ENCODE measurements at places on chromosomes 2 and 18.

DNA sequence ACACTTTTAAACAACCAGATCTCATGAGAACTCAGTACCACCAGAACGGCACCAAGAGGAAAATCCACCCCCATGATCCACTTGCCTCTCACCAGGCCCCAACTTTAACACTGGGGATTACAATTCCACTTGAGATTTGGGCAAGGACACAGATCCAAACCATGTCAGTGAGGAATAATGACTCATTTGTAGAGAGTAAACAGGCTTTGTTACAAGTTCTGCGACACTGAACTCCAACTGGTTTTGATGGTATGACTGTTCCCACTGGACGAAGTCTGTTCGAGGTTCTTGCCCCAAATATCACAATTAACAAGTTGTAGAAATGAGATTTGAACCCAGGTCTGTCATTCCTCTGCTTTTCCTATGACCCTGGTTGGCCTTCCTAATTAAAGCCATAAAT is 718.1 kb upstream of the ID2 start:
- no peak for DNase-seq

GRCh38 chr2:43020990-43021669 is 205.3 kb downstream of the ZFP36L2 start:
- DNase-seq = no peak

- no peak for DNase-seq
These were observed 18.4 kb downstream of the NCK2 start for GRCh38 chr2:105763076-105763475.

DNA sequence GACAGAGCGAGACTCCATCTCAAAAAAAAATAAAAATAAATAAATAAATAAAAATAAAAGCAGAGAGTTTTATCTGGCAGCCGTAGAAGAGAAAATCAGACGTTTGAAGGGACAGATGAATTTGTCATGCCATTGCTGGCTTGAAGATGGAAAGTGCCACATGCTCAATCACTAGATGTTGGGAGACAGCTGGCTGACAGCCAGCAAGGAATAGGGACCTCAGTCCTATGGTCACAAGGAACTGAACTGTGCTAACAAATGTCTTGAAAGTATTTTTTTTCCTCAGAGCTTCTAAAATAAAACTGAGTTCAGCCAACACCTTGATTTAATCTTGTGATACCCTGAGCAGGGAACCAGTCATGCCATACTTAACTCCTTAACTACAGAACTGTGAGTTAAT is 65.4 kb downstream of the DTNA start:
- DNase-seq = no peak

GRCh38 chr2:84486441-84487115 is 27.5 kb upstream of the SUCLG1 start:
- no peak for DNase-seq

DNA sequence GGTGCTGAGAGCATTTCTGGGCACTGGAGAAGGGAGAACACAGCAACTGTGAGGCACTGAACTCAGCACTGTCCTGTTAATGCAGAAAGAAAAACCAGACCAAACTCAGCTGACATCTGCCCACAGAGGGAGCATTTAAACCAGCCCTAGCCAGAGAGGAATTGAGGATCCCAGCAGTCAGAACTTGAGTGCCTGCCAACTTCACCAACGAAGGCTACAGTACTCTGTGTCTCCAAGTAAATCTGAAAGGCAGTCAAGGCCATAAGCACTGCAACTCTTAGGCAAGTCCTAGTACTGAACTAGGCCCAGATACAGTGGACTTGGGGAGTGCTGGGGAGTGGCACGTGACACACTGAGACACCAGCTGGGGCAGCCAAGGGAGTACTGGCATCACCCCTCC is 176.2 kb upstream of the ZC3H15 start:
- DNase-seq = no peak

GRCh38 chr2:49032126-49032525 is 122.2 kb downstream of the FSHR start:
- DNase-seq = no peak

DNA sequence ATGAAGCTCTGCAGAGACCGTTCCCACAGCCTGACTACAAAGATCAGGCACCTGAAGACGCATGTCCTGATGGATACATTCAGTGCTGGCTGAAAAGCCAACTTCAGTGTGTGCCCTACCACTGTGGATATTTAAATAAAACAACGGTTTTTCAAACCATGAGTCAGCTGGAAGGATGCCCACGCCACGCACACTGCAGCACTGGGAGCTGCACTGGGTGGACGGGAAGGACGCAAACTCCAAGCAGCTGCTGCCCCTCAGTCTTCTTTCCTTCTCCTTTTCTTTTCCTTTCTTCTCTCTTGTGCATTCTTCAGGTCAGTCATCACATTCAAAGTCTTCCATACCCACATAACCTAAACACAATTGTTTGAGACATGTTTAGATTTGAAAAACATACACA is 7.9 kb downstream of the TMEM18 start:
- no peak for DNase-seq

GRCh38 chr18:67608615-67609273 is 92.2 kb upstream of the DSEL start:
- no peak for DNase-seq

DNA sequence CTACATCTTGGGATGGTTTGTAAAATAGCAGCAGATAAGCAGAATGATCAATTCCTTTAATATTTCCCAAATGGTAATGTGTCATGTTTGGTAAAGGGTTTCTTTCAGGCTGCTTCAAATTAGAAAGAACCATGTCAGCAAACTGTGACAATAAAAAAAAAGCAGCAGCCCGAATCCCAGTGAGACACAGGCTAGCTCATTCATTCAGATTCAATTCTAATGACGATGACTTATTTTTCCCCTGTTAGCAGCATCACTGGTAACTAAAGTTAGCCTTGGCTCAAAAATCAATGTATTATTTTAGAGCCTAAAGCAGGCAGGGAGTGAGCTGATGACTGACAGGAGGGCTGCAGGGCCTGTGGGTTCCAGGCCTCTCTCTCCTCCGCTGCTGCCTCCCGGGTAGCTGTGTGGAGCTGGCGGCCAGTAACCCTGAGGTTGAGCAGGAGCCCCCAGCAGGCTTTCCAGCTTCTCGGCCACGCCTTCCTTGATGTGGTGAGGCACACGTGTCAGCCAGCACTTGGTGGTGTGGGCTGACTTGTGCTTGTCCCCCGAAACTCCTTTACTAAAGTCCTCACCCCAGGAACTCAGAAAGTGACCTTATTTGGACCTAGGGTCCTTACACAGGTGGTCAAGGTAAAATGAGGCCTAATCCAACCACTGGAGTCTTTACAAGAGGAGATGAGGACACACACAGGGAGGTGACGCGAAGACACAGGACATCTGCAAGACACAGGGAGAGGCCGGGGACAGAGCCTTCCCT is 120.5 kb upstream of the HS6ST1 start:
- no peak for DNase-seq

GRCh38 chr2:105935063-105935462 is 190.4 kb downstream of the NCK2 start:
- DNase-seq = no peak

DNA sequence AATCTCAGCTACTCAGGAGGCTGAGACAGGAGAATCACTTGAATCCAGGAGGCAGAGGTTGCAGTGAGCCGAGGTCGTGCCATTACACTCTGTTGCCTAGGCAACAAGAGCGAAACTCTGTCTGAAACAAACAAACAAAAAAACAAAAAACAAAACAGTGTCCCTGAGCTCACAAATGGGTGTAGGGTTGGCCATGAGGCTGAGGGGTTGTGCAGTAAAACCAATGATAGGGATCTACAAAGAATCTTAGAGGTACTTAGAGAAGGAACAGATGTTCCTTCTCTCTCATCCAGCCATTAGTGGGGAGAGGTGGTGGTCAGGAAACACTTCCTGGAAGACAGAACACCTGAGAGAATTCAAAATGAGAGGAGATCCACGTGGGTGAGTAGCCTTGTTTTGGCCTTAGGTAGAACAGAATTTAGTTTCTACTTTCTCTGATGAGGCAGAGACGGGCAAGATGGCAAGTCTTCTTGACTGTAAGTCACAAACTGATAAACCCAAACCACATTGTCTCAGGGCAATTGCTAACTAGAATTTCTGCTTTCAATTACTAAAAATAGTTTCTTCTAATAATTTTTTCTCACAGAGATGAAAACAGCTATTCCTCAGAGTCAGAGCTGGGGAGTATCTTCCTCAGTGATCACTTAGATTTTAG is 61.5 kb upstream of the PPM1B start:
- no peak for DNase-seq

GRCh38 chr2:205198140-205198525 is 484.2 kb upstream of the NRP2 start:
- DNase-seq = no peak

DNA sequence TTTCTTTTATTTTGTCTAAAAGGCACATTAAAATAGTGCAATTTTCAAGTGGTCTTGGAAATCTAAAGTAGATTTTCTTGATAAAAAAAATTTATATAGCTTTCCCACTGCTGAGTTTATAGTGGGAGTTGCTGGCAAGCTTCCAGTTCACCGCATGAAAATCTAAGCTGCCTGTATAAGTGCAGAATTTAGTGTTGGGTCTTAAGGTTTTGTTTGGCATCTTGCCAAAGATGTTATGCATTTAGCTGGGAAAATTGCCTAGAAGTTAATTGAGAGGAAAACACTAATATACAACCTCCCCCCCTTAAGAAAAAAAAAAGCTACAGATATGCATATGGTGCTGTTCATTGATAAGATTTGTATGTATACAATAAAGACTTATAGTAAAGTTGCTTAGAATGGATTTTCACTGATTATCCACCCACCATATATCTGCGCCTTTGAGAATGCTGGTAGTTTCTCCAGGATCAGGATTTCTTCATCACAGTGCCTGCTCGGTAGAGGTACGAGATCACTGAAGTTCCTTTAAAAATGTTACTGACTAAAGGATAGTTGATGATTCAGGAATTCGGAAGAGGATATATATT is 803.2 kb upstream of the POU3F3 start:
- no peak for DNase-seq

- DNase-seq = no peak
These were observed 41.4 kb downstream of the PRKD3 start for GRCh38 chr2:37283207-37283606.

- DNase-seq = no peak
These were observed 298.3 kb downstream of the TDRD15 start for GRCh38 chr2:21422050-21422449.

DNA sequence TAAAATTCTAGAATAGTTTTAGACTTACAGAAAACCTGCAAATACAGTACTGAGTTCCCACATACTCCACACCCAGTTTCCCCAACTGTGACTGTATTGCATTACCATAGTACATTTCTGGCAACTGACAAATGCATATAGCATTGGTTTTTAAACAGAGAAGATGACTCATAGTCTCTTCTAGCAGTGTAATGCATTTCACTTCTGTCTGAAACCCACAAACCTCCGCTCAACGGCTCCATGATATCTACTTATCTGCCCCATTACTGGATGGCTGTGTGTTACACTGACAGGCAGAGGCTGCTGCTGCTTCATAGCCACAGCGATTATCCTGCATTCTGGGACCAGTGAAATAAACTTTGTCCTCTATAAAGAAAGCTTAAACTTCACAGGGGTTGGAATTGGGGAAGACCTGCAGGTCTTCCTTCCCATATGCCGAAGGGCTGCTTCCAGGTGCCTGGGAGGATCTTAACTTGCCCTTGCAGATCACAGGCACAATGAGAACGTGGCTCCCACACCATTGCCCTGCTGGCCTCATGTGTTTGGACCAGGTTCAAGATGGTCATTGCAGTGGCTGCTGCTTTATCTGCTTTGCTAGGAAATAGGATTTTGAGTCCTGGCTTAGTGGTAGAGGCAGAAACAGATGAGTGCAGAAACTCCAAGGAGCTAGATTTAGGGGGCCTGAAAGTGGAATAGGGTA is 742.6 kb upstream of the HS6ST1 start:
- DNase-seq = no peak

- no peak for DNase-seq
These were observed 20.3 kb downstream of the NRP2 start for GRCh38 chr2:205702576-205702975.

GRCh38 chr2:227370791-227371312 is 8.3 kb downstream of the TM4SF20 start:
- no peak for DNase-seq

GRCh38 chr2:233115741-233116140 is 55.6 kb downstream of the INPP5D start:
- DNase-seq = no peak

DNA sequence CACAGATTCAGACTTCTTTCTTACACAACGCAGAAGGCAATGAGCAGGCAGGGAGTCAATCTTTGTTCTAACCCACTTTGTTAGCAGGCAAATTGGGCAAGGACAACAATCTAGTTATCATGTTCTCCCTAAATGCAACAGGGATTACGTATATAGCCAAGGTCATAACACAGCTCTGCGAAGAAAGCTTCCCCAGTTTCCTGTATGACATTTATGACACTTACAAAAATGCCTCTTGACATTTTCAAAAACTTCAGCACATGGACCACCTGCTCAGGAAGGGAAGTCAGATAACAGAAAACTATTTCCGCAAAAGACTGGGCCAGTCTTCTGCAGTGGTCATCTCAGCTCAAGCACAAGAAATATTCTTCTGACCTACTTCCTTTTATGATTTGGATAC is 106.1 kb downstream of the IRS1 start:
- DNase-seq = no peak

DNA sequence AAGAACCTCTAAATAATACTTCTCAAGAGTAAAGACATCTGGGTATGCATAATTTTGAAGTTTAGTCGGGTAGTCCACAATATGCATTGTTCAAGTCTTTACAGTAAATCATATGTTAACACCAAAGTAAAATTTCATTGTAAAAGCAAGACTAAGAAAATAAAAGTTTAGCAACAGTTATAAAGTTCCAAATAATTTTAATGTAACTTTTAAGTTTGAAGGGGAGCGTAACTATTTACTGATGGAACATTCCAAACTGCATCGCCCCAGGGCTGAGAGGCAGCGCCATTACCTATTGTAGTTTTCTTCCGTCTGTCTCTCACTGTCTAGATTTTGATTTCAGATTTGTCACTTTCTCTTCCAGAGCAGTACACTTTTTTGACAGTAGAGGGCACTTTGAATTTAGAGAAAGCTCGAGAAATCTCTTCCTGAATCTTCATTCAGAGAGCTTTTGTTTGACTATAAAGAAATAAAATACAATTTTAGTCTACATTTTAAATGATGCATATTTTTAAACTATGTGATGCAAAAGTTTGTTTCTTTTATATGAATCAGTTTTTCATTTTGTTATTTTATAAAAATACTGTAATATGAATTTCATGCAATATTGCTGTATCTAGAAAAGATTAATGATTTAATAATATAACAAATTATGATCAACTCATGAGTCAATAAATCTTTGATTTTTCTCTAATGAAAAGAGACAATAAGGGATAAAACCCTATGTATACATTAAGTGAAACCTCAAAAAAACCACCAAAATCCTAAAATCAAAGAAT is 389.8 kb downstream of the FIGN start:
- no peak for DNase-seq

All from activated B cell treated with CpG ODN at 0.5 μM for 24 hours (primary cell).